Stimulated activated naive CD4-positive, alpha-beta T cell treated with Interleukin-2 at 50 U/mL for 16 hours (primary cell): ENCODE measurements at places on chromosomes 6 and 20.

- no peak for DNase-seq
These were observed 804 bp downstream of the C6orf141 start for GRCh38 chr6:49551078-49551865.

DNA sequence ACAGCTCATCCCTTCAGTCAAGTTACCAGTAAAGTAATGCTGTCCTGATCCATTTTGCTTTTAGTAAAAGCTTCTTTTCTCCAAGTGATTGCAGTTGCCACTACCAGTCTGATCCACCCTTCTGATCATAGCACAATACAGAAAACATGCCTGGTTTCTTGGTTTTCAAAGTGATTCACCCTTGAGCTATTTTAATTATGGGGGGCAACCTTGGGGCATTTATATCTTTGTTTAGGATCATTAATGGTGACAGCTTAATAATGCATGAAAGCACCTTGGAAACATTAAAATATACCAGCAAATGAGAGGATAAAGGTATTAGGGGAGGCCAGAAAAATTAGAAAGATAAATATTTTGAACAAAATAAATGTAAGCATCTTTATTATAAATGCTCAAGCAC lies 38.4 kb downstream of the LRRC1 start:
- DNase-seq: no peak

- DNase-seq: no peak
These were observed 52.7 kb downstream of the CDH4 start for GRCh38 chr20:61304750-61305149.

DNA sequence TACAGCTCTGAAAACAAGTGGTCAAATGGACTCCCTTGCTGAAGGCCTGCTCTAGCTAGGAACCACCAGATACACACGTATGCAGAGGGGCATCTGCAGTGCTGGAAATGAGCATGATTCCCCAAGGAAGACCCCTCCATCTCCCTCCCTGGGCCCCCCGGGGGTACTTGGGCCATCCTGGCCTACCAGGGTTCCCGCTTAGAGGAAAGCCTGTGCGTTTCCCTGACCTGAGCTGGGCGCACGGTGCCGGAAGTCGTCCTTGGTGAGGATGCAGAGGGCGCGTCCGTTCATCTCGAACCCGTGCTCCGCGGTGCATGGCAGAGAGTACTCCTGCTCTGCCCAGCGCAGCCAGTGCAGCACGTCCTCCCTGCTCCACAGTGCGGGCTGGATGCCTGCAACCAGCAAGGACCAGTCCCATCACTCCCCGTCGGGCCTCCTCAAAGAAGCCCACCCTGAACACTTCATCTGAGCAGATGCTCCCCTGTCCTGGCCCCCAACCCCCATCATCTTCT lies 11.8 kb downstream of the ETV7 start:
- no peak for DNase-seq

- DNase-seq: no peak
These were observed 58.7 kb downstream of the UTRN start for GRCh38 chr6:144343701-144344428.

GRCh38 chr6:149701714-149702113 lies 16.2 kb downstream of the LATS1 start:
- DNase-seq: no peak

GRCh38 chr6:21083708-21084107 lies 509.8 kb upstream of the SOX4 start:
- no peak for DNase-seq

- DNase-seq: no peak
These were observed 29.9 kb downstream of the MTCL3 start for GRCh38 chr6:127489248-127489647.

- DNase-seq: no peak
These were observed 94.5 kb downstream of the BACH2 start for GRCh38 chr6:90202156-90202555.

DNA sequence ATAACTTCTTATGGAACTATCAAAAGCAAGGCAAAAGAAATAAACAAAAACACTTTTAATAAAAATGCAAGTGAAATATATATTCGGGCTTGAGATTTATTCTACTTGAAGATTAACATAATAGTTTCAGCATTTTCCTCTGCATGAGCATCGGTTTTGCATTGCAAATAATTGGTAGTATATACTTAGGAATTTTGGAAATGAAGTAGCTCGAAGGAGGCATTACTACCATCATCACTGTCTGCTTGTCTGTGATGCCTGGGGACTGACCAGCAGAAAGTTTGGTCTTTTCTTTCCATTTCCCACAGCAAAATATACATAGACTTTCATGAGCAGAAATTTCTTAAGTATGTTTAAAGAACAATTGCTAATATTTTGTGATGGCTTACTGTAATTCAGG lies 570.7 kb downstream of the HTR1B start:
- no peak for DNase-seq

GRCh38 chr20:25076201-25076600 lies 5.7 kb downstream of the VSX1 start:
- DNase-seq: no peak

DNA sequence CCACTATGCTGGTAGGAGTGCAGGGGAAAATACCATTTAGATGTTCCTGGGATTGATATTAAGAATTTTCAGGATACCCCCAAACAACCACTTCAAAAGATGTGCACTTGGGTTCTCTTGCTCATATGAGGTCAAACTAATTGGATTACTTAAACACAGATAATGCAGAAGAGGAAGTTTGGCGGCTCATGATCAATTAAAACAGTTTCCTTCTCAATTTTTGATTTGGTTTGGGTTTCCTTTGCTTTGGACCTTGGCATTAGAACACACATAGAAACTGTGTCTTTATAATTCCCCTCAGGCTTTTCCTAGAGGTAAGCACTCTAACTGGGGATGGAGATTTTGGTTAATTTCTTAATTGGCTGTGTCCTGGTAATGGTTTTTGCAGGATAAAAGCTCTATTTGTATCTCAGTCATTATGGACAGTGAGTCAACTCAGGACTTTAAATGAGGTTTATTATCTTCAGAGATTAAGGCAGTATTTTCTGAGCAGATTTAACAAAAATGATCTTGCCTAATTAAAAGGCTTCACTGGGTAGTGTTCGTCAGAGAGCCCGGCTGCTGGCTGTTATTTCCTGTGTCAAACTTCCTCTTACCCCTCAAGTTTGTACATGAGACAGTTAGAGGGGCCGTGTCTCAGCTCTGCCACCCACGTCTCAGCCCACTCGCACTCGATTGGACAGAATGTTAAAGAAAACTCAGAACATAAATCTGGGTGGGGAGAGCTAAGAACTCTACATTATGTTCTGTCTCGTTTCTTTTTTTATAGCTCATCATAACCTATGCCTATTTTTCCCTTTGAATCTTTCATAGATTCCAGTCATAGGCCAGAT lies 50.3 kb upstream of the PREP start:
- peak; percentile 9 for DNase-seq

DNA sequence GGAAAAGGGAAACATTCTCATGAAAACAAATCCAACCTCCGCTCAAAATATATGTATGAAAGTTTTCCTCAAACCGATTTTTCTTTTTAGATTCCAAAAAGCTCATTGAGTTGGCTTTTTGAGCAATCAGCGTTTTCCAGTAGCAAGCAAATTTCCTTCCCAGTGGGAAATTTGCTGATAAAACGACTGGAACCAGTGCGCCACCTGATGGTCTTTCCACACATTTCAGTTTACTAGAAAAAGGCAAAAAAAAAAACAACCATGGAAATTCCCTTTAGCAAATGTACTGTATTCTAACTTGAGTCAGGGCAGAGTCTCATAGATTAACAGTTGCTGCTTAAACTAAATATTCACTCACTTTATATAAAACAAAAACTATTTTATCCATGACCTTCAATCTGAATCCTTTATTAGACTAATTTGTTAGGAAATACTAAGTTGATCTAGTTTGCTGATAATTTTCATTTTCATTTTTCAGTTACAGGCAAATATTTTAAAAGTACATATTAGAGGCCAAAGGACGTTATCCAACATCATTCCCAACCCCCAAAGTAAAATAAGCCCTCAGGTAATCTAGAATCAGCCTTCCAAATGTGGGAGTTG lies 271.5 kb downstream of the FOXA2 start:
- DNase-seq: no peak

GRCh38 chr6:150494241-150494640 lies 105.4 kb upstream of the PLEKHG1 start:
- DNase-seq: no peak

GRCh38 chr20:24950836-24951525 lies 1.9 kb downstream of the CST7 start:
- DNase-seq: no peak

DNA sequence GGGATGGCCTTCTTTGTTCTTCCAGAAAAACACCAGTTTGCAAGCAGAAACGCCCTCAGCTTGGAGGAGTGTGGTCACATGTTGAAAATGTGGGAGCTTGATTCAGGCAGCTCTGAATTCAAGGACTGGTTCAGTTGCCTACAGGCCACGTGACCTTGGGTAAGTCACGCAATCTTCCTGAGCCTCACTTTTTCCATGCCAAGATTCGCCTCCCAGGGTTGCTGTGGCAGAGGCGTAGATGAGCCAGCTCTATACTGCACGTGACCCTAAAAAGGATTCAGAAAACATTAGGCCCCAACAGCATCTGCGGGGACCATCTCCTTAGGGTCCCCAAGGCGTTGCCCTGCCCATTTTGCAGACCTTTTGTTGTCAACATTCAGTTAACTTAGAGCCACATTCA lies 112.0 kb upstream of the SNX9 start:
- no peak for DNase-seq

GRCh38 chr6:30730601-30731435 lies 10.7 kb downstream of the TUBB start:
- DNase-seq: peak; percentile 82

GRCh38 chr6:15892369-15892768 lies 229.5 kb upstream of the DTNBP1 start:
- DNase-seq: no peak

- no peak for DNase-seq
These were observed 120.0 kb downstream of the GRM4 start for GRCh38 chr6:34025861-34026260.

GRCh38 chr6:45500924-45501816 lies 123.4 kb upstream of the SUPT3H start:
- no peak for DNase-seq

- no peak for DNase-seq
These were observed 217.3 kb downstream of the ARID1B start for GRCh38 chr6:156994215-156995076.
